ENCODE measurements at places on chromosomes 1 and 21.

GRCh38 chr1:31101147-31101502 lies 35.6 kb upstream of the PUM1 start:
- no peak for DNase-seq

DNA sequence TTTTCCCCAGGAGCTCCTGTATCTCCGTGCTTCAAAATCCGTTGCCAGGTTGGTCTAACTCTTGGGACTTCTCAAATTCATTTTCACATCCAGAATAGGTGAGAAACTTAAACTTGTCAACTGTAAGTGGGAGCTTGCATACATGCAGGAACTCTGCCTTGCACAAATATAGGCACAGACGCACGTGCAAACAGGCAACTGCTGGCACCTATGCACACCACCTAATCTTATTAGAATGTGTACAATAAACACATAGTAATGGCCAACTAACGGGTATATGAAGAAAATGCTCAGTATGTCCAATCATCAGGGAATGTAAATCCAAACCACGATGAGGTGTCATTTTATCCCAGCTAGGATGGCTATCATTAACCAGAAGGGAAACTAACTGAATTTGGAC lies 22.6 kb upstream of the FCGR2A start:
- no peak for DNase-seq

DNA sequence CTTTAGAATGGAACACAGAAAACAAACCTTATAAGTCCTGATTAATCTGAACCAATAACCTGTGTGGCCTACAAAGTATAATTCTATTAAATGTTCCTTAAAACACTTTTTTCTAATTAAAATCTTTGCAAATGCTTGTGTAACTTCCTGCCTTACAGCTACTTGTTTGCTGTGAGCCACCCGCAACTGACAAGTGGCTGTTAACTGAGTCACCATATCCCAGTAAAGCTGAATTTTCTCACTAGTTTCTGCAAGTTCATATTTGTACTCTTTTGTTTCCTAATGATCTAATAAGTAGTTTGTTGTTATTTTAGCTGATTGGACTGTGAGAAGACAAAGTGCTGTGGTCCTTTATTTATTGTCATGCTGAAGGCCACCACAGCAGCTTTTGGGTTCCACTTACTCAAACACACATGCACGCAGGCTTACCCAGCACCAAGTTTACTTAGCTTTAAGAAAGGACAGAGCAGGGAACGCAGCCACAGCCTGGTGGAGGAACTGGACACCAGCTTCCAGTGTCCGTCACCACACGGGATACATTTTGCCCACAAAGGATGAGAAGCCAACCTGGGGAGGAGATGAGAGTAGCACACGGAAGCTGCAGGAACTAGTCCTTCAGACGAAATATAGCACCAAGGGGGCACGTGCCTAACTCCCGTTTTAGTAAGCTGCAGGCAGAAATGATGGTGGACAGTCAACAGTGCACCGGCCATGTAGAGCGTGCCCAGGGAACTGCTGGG lies 47.8 kb downstream of the LCA5L start:
- DNase-seq: no peak

GRCh38 chr1:42206164-42206563 lies 41.6 kb upstream of the GUCA2A start:
- DNase-seq: no peak

DNA sequence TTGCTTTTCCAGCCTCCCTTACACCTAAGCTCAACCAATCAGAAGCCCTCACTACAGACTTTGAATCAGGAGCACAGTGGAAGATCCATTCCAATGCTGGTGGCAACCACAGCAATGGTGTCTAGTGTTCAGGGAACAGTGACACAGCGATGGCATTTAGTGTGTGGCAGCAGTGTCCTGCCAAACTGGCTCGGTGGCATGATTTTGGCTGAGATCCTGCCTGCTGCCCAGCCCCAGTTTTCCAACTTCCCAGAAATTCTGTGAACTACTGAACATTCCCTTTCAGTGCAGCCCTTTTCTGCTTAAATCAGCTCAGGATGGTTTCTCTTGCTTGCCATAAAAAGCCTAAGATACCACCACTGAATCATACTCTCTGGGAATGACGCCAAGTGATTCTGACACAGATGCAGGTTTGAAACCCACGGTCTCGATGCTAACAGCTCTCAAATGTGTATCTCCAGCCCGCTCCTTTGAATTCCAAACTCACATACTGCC lies 8.8 kb downstream of the ASAP3 start:
- no peak for DNase-seq

GRCh38 chr1:224058303-224058702 lies 55.6 kb upstream of the FBXO28 start:
- no peak for DNase-seq

GRCh38 chr1:184093071-184093470 lies 41.5 kb downstream of the TSEN15 start:
- DNase-seq: no peak

DNA sequence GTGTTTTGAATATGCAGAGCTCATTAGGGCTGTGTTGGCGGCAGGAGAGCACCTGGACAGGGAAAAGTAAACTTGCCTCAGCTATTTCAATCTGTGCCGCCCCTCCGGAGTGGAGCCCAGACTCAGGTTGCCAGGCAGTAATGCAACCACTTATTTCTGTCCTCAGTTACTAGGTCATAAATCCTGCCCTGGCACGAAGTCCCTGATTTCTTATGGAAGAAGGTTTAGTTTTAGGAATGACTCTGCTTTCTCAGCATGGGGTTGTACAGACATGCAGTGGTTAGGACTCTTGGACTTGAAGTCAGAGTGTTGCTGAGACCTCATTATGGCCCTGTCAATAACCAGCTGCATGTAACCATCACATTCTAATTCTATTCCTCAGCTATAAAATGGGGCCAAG lies 98.3 kb upstream of the FGGY start:
- DNase-seq: no peak

DNA sequence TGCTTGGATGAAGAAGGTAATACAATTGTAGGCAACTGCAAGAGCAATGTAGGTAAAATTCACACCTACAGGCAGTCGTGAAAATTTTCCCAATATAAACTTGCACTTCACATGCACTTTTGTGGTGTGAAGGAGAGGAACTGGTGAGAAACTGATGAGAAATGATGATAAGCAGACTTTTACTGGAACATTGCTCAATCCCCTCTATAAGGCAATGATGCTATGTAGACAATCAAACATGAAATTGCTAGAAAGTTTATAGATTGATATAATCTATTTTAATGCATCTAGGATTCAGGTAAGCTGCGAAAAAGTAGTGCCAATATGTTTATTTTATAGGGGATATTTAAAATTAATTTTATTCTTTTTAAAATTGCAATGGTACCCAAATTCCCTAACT lies 802.2 kb downstream of the KCNT2 start:
- DNase-seq: no peak

- DNase-seq: no peak
Measured at GRCh38 chr1:162997499-162998285, 71.5 kb upstream of the RGS4 start.

Measured in T-helper 2 cell (primary cell).